ENCODE measurements at places on chromosomes 7 and 10.

GRCh38 chr10:8071666-8072065 is 17.2 kb downstream of the GATA3 start:
- DNase-seq, result no peak

DNA sequence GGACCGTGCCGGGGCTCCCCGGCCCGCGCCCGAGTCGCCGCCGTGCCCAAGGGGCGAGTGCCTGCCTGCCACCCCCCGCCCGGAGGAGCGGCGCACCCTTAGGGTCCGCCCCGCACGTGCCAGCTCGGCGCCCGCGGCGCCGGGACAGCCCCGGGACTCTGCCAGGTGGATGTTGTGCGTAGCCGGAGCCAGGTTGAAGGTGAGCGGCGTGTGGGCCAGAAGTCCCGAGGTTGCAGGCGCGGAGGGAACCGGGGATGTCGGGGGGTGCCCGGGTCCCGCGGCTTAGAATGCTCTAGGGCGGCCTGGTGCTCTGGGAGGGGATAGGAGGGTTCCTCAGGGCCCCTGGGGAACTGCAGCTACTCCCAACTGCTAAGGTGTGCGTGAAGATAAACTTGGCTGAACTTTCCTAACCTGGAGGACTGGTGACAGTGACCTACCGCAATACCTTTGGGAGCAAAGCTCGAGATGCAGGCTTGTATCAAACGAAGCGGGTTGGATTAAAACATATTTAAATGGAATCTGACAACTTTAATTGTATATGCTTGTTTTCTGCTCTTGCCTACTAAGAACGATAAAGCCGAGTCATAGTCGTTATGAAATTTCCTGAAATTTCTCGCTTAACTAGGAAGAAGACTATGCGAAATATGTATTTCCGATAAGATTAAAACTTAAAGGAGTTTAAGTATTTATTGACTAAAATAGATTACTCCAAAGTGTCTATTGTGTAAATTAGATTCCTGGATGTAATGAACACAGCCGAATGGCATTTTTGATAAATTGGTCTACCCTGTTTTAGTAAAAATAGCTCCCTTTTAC is at the start of gene CUX1:
Gene CUX1 (plus strand): TSS at position 156 of the 816 bp plus-strand sequence. CDS start 14 bp downstream, at position 170.
- DNase-seq, result no peak

DNA sequence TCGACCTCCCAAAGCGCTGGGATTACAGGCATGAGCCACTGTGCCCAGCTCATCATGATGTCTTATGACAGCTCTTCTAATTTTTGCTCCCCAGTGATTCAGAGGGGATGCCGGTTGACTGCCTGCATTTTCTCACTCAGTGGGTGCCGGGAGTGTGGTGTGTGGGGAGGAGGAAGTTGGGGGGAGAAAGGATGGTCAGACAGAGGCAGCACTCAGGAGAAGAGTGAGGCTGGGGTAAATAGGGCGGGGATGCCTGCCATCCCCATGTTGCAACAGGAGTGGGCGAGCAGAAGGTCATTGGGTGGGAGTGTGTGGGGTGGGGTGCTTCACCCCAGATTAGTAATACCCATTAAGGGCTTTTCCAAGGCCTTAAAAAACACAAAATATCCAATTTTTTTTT is 3.5 kb upstream of the CCL24 start:
- DNase-seq, result no peak

GRCh38 chr7:6157685-6158423 is 114.6 kb downstream of the CYTH3 start:
- DNase-seq, result no peak

GRCh38 chr7:28990200-28990960 is 32.2 kb upstream of the TRIL start:
- no peak for DNase-seq

DNA sequence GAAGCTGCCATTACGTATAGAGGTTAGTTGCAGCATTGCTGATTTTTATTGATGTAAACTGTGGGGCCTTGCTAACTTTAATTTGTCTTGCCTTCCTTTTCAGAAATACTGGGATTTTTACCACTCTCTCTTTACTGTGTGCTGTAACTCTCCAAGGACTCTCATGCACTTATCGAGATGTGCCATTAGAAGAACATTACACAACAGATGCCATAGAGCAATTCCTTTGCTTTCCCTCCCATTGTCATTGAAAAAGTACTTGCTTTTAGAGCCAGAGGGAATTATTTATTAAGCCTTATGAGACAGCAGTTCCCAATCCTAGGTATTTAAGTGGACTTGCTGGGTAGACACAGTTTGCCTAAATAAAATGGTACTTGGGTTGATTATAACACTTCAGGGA is 51.7 kb downstream of the ASB4 start:
- DNase-seq, result no peak

- no peak for DNase-seq
These were observed 6.7 kb upstream of the COA1 start for GRCh38 chr7:43735802-43736603.

GRCh38 chr7:96747418-96747940 is 37.8 kb upstream of the SEM1 start:
- DNase-seq, result no peak

GRCh38 chr7:86643561-86644281 is at the start of gene GRM3:
Gene GRM3, plus strand, starts transcription at chr7:86643909. Its CDS starts 121,237 bp downstream, at chr7:86765146.
- no peak for DNase-seq

DNA sequence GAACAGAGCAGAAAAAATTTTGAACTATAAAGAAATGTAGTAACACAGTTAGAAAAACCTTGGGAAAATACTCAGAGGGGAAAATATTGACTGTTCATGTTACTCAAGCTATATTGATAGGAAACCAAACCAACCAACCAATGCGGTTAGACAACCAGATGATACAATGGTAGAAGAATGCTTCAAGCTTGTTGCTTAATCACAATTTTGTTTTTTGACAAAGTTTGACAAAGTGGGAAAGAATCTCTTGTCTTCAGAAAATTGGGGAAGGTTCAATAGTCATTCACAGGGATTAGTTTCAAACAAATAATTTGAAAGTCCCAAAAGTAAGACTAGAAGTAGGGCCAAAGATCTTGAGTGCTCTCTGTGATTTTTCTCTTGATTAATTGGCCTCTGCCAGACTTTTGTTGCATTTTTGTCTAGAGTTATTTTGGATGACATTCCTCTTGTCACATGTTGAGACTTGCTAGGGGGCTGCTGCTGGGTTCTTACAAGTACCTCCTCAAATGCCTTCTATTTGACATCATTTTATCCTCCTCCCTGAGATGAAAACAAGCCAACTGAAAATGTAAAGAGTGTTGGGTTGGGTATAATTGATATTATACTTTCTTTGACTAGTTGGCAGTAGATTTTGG is 233.1 kb upstream of the PHYHIPL start:
- no peak for DNase-seq

DNA sequence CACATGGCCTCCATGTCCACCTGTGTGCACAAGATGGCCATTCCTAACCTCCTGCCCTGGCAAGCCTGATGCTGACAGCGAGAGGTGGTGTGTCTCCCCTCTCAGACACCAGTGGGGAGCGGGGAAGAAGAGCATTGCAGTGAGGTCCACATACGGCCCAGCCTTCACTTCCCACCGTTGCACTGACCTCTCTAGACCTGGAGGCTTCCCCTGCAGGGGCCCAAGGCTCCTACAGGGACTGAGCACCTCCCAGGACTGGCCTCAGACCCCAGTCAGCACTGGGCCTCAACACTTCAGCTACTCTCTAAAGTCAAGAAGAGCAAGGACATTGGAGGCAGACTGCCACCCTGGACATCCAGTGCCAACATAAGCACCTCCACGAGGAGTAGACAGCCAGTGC is 15.9 kb downstream of the STK32C start:
- DNase-seq, result no peak

DNA sequence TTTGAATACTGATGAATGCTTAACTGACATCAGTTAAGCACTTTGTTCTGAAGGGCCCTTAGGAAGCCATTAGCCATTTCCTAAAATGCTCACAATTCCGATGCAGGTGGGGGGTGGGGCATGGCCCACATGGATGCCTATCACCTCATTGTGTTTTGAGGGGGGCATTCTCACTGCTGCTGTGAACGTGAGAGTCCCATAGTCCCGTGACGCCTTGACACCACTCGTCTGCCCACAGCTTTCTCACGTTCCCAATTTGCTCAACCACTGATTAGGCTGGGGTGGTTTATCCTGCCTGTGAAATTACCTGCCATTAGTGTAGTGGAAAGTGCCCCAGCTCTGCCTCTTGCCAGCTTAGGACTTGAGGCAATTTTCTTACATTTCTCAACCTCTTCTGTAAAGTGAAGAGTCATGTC is 31.9 kb downstream of the DUSP5 start:
- DNase-seq, result no peak

DNA sequence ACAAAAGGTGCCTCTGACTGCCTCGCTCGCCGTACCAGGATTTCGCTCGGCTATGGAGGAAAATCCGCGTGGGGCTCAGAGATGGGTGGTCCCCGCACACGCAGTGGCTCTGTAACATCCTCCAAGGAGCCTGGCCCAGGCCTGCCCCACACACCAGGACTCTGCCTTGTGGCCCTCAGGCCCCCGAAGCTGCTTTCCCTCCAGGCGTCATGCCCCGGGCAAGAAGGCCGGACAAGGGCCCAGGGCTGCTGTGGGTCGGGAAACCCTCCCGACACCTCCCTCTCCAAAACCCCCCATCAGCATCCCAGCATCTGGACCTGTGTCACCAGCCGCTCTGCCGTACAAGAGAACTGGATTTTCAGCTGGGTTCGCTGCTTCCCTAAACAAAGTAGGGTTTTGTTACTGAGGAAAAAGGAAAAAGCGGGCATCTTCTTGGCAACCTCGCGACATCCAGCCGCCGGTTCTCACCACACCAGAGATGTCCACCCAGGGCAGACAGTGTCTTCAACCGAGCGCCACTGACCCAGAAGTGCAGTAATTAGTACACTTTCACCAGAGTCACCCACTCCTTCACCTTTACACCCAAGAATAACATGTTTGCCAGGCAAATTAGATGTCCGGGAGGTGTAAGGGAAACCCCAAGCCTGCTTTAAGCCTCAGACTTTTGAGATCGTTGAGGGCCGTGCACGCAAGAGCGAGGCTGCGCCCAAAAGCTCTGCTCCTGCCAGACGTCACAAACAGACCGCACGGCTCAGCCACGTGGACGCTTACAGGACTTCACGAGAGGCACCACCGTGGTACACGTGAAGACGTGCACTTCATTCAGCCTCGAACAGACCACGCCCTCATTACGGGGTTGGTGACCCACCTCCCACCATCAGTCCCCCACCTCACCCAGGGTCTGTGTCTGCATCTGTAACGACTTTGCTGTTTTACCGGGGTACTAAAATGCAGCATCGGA is 62.2 kb downstream of the DIP2C start:
- no peak for DNase-seq

GRCh38 chr7:122305475-122306319 is 1.1 kb upstream of the FEZF1 start:
- no peak for DNase-seq

- DNase-seq, result no peak
These were observed 28.5 kb downstream of the CHCHD3 start for GRCh38 chr7:133053321-133053891.

DNA sequence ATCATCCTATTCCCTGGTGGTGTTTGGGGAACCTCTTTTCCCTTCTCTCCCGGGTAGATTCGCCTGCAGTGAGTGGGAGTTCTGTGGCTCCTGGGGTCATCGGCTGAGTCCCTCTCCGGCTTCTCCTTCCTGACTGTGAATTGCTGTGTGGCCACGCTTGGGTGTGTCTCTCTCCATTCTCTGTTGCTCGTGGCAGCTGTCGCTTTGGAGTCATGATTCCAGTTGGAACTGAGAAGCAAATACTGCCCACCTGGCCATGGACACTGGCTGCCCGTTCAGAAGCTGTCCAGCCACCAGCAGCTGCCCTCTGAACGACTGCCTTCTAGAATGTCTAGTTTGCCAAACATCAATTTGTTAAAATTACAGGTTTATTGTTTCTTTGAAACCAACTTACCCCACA is 23.1 kb upstream of the PITRM1 start:
- no peak for DNase-seq

GRCh38 chr7:141071855-141072547 is 1.9 kb upstream of the TMEM178B start:
- DNase-seq, result no peak

DNA sequence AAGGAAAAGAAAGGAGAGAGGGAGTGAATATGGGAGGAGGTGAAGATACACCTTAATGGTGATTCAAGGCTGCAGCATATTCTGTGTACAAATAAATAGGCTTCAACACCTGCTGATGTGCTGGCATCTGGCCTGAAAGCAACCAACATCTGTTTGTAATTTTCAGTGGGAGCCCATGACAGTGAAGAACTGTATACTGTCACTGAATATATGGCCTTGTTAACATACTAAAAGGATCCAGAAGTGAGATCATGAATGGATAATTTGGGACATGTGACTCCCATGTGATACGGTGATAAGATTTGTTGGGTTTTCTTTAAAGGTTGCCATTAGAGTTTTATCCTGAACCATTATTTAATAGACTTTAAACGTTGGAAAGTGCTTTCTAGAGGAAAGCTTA is 459.3 kb downstream of the CNTNAP2 start:
- DNase-seq, result no peak

DNA sequence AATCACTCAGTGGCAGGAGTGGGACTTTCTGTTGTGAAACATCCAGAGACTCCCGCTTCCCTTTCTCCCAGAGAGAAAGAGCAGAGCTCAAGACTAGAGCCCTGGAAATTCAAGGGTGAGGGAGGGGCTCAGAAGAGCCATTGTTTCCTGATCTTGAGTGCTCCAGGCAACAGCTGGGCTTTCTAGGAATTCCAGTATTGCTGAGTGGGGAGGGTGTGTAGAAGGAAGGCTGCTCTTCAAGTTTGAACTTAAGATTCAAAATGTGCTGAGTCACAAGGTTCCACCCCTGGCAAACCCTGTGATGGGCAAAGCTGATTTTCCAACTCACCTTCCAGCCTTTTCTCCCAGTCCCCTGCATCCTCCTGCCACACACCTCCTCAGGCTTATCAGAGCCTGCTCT is 42.3 kb upstream of the MSRB2 start:
- DNase-seq, result no peak

DNA sequence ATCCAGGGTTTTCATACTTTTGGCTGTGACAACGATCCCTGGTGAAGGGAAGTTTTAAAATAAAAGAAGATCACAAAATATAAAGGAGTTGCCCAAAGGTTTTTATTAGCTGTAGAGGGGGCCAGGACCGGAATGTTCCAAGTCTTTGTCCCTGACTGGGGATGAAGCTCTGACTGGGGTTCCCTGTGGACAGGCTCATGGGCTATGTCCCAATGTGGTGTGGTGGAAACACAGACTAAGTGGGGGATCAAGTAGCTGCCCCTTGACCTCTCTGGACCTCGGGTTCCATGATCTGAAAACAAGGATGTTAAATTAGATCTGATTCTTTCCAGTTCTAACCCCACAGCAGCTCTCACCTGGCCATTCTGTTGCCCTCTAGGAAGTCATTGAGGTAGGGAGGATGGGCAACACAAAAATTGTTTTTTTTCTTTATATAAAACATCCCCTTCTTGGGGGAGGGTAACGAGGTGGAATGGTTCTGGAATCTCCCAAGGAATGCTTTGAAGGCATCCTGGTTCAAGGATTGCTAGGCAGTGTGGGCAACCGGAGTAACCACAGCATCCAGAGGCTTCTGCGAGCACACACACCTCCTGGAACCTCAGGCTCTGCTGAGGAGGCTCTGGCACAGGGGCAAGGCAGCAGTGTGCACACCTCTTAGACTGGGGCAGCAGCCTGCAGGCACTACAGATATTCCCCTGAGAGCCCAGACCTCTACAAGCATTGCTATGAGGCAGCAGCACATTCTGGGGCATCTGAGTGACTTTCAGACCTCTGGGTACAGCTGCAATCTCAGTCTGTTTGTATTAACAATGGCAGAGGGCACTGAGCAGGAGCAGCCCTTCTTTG is 21.4 kb upstream of the CRYGN start:
- DNase-seq, result no peak

- DNase-seq, result no peak
These were observed 456.6 kb upstream of the POT1 start for GRCh38 chr7:125386211-125386610.
